Endothelial cell of umbilical vein (primary cell): ENCODE measurements at places on chromosomes 1 and 21. TPM values are rescaled to one million over a fixed set of nuclear protein-coding genes. Genes with fewer than 3 reads are reported as not detected.

BCL2L15 gene
- 0.29 and 1.3 TPM in 2 replicates for total RNA-seq

GRCh38 chr1:220368352-220369265 is 96.4 kb upstream of the RAB3GAP2 start:
- no peak for DNase-seq

GRCh38 chr1:202200112-202200548 is 6.5 kb downstream of the LGR6 start:
- no peak for DNase-seq

DNA sequence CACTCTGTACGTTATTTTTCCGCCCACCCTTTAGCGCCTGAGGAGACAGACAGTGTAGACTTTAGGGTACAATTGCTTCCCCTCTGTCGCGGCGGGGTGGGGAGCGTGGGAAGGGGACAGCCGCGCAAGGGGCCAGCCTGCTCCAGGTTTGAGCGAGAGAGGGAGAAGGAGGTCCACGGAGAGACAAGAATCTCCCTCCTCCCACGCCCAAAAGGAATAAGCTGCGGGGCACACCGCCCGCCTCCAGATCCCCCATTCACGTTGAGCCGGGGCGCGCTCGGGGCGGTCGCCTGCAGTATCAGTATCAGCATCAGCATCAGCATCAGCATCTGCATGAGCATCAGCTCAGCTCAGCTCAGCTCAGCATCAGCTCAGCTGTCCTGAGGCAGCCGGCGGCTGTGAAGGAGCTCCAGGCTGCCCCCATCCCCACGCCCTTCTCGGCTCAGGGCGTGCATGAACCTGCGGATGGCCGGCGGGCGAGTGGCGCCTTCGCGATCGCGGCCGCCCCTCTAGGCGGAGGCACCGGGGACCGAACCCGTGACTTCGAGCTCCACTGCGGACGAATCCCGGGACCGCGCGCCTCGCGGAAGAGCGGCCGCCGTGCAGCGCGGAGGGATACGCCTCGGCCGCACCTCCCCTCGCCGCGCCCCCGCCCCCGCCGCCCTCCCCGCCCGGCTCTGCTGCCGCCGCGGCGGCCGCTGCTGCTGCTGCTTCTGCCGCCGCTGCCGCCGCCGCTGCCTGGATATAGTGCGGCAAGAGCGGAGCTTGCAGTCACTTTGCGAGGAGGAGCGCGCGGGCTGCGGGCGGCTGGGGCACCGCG is at the start of gene NCAM2:
NCAM2 (plus strand) TSS at position 774 of the 820 bp plus-strand sequence.
- DNase-seq, result peak; percentile 4

OPRD1 gene
- not detected in 2 replicates for total RNA-seq

GRCh38 chr1:55331351-55331750 is 116.2 kb upstream of the USP24 start:
- no peak for DNase-seq

- no peak for DNase-seq
Observed at GRCh38 chr1:55833529-55834091, 618.4 kb upstream of the USP24 start.

- peak; percentile 15 for DNase-seq
Observed at GRCh38 chr21:15241997-15242736, 177.4 kb upstream of the NRIP1 start.

DNA sequence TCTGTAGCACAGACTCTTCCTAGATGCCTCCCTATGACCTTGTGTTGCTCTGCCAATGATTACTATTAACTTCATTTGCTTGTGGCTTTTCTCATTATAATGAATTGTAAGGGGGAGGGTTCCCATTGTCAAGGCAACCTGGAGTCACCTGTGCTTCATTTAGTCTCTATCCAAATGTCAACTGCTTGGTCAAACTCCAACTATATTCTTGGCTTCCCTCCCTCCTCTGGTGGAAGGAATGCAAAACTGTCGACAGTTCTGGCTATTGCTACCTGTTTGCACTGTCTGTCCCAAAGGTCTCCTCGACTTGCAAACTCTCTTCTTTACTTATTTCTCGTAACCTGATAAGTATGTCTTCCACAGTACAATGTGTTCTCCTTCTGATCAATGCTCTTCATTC is 100.3 kb downstream of the CACNA1E start:
- DNase-seq, result no peak

ACTL8 gene
- total RNA-seq, result not detected in 2 replicates

DNA sequence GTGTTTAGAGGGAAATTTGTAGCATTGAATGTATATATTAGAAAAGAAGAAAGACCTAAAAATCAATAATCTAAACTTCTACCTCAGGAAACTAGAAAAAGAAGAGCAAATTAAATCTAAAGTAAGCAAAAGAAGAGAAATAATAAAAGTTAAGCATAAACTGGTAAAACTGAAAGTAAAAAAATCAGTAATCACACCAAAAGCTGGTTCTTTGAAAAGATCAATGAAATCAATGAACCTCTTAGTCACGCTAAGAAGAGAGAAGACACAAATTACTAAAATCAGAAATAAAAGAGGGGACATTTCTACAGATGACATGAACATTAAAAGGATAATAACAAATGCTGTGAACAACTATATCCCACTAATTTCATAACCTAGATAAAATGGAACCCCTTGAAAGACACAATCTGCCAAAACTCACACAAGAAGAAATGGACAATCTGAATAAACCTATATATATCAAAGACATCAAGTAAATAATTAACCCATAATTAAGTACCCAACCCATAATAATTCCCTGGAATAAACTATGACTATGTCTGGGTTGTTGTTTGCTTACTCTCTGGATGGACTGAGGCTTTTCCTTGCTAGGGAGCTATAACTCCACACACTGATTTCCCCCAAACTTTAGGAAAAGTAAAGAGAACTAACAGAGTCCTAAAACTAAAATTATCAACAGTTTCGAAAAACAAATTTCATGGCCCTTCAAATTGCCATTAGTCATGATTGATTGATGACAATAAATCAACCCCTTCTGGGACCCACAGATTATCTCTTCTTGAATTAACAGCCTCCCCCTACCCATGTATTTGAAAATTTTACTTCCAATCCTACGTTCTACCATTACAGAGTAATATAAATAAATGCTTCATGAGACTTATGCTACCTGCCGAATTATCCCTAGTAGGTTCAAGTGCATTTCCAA is 2.8 kb upstream of the CDC73 start:
- DNase-seq, result no peak
